Vagina (tissue), 2 donors: ENCODE measurements at places on chromosomes 11 and 22.

- no peaks in the 10 kb centered on the region for H3K27me3 ChIP-seq
- DNase-seq, result no peak
- no peak overlapping the region for H3K27ac ChIP-seq
Observed at GRCh38 chr22:50523806-50524675, 1.4 kb downstream of the SCO2 start.

DNA sequence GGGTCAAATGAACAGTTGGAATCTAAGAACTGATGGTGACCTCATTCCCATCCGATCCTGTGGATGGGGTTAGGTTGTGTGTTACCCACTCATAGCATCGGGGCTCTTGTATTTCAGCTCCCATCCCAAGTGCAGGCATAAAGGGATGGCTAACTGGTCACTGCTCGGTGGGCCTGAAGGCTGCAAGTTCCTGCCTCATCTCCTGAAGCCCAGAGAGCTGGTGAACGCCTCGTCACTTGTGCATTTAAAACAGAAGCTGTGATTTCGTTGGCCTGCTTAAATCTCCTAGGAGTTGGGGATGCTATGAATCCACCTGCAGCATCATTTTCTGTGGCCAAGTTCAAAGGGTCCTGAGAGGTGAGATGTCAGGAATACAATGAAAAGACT, 477.0 kb downstream of the TBC1D22A start:
- H3K27me3 ChIP-seq, result no peaks in the 10 kb centered on the region
- no peak overlapping the region for H3K27ac ChIP-seq
- no peak overlapping the region for H3K4me3 ChIP-seq

DNA sequence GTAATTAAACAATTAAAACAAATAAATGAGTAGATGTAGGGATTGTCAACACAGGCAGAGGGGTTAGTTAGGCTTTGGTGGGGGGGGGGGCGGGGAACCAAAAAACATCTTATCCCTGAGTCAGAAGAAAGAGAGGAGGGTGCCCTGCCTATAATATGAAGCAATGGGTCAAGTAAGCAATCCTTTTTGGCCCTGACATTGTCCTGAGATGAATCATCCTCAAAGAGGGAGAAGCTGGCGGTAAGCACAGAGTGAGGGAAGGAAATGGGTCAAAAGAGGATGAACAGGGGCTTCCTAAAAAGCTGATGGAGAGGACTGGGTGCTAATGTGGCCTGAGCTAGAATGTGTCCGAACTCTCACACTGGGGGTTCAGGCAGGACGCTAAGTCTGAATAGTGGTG, 4.7 kb downstream of the OLFML1 start:
- no peaks in the 10 kb centered on the region for H3K36me3 ChIP-seq
- no peaks in the 10 kb centered on the region for H3K27me3 ChIP-seq
- H3K4me3 ChIP-seq, result no peak overlapping the region
- peak overlapping the region; percentile 68 for H3K27ac ChIP-seq
- H3K4me1 ChIP-seq, result peaks cover 7% of the 10 kb centered on the region

DNA sequence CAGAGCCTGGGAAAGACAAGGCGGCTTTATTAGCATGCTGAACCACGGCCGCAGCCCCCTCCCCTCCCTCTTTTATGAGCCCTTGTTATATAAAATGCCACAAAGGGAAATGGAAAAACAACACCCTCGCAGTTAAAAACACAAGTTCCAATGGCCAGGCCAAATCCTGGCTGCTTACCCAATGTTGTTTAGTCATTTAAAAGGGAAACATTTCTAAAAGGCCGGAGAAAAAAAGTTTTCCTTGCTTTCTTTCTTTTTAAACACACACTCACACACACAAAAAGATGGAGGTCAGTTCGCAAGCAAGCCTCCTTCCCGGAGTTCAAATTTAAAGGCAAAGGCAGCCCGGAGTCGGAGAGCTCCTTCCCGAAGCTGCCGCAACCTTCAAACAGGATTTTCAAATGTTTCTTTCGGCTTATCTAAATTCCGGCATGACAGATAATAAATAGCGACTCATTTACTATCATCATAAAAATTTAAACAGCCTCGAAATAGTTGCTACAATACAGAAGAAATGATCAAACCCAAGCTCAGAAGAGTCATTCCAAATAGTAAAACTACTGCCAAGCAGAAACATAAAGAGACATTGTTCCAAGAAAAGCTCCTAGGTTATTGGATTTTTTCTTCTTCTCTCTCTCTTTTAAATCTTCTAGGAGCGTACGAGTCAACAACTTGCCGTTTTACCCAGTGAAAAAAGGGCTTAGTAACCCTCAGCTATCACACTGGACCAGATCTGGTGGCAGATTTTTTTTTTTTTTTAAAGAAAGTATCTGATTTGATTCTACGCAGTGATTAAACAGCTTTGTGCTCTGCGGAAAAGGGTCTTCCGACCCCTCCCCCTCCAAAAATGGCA, 3.5 kb downstream of the PHF21B start:
- no peaks in the 10 kb centered on the region for H3K27me3 ChIP-seq
- H3K36me3 ChIP-seq, result no peaks in the 10 kb centered on the region
- H3K27ac ChIP-seq, result peak overlapping the region; percentile 91
- peak overlapping the region; percentile 60 for H3K4me3 ChIP-seq

DNA sequence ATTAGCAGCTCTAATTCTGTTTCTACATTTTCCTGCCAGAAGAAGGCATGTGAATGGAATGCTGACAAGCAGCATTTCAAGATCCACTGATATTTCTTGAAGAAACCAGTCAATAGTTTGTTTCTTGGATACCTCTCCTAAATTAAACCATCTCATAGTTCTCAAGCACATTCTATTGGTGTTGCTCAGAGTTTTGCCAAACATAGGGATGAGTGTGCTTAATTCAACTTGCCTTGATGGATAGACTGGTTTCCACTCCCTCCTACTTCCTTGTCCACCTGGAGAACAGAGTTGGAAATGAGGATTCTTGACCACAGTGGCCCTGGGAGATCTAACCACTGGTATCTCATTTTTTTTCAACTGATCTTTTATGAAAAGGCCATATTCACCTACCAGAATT, 29.8 kb upstream of the DDX10 start:
- no peaks in the 10 kb centered on the region for H3K27me3 ChIP-seq
- H3K27ac ChIP-seq, result no peak overlapping the region
- no peaks in the 10 kb centered on the region for H3K4me1 ChIP-seq
- no peak overlapping the region for H3K4me3 ChIP-seq

DNA sequence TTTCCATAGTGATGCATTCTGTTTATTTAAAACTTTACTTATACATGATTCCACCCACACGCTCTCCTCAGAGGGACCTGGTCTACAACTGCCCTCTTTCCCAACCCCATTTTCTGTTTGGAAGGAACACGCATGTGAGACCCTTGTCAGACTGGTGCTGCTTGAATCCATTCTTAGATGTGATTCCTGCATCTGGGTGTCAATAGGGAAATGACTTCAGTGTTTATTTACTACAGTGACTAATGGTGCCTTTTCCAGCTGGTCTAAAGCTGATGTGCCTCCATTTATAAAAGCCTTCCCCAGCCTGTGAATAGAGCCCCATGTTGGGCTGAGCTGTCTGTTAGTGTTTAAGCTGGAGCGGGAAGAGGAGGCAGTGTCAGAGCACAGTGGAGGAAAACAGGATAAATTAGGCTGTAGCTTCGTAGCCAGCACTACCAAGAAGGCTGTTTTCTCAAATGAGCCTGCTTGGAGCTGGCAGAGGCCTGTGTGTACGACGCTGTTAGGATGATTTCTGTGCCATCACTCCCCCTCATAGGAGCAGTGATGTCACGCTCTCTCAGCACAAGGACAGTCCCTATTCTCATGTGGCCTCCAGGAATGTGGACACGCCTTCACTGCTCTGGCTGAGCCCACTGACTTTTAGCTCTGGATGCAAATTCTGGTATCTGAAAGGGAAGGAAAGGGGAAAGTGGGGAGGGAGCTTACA, 18.9 kb upstream of the C11orf96 start:
- peaks cover 47% of the 10 kb centered on the region for H3K4me1 ChIP-seq
- no peaks in the 10 kb centered on the region for H3K36me3 ChIP-seq
- DNase-seq, result no peak
- H3K4me3 ChIP-seq, result no peak overlapping the region

GRCh38 chr11:9629064-9629463, 34.8 kb upstream of the SWAP70 start:
- no peaks in the 10 kb centered on the region for H3K36me3 ChIP-seq
- no peak overlapping the region for H3K27ac ChIP-seq
- no peak for DNase-seq
- no peaks in the 10 kb centered on the region for H3K4me1 ChIP-seq

- no peaks in the 10 kb centered on the region for H3K27me3 ChIP-seq
- DNase-seq, result no peak
- no peaks in the 10 kb centered on the region for H3K4me1 ChIP-seq
- no peak overlapping the region for H3K4me3 ChIP-seq
Observed at GRCh38 chr11:37721485-37721884, 1123.4 kb upstream of the RAG2 start.

DNA sequence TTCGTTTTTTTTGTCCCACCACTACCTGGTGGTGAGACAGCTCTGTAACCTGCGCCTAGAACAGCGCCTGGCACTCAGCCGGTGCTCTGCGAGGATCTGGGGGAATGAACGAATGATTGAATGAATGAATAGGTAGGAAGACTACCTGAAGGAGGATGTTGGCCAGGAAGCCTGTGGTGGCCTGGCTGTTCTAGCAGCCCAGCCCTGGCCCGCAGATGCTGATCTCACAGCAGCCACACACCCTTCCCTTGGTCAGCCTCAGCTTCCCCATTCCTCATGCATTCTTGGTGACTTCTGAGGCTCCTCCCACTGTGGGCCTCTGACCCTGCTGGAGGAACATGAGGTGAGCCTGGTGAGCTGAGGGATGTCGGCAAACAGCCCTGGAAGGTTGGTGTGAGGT, 3.7 kb downstream of the TRPM5 start:
- H3K4me3 ChIP-seq, result no peak overlapping the region
- peaks cover 4% of the 10 kb centered on the region for H3K27me3 ChIP-seq
- no peak for DNase-seq
- H3K36me3 ChIP-seq, result no peaks in the 10 kb centered on the region
- no peak overlapping the region for H3K27ac ChIP-seq

DNA sequence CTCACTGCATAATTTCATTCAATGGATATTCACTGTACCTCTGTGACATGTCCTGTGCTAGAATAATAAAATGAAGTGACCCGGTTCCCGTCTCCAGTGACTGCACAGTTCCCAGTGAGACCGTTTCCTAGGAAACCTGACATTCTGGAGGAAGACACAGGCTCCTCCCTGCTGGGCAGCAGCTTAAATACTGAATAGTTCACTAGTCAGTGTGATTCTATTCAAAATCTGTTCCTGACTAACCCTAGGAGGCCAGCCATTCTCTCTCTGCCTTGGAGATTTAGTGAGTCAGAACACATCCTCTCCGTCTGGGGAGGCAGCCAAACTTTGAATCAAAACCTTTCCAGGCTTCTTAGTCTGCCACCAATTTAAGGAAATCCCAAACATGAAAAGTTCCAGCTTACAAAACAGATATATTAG, 11.3 kb downstream of the TRIM66 start:
- peaks cover 13% of the 10 kb centered on the region for H3K4me1 ChIP-seq
- DNase-seq, result no peak

- H3K27me3 ChIP-seq, result no peaks in the 10 kb centered on the region
- H3K4me1 ChIP-seq, result peaks cover 46% of the 10 kb centered on the region
- H3K4me3 ChIP-seq, result no peak overlapping the region
- peak overlapping the region; percentile 54 for H3K27ac ChIP-seq
- H3K36me3 ChIP-seq, result no peaks in the 10 kb centered on the region
Observed at GRCh38 chr11:65639623-65640482, 2.0 kb downstream of the SIPA1 start.

- no peak overlapping the region for H3K27ac ChIP-seq
- no peaks in the 10 kb centered on the region for H3K27me3 ChIP-seq
- H3K36me3 ChIP-seq, result no peaks in the 10 kb centered on the region
- H3K4me3 ChIP-seq, result no peak overlapping the region
Observed at GRCh38 chr11:99327527-99327926, 306.8 kb downstream of the CNTN5 start.

DNA sequence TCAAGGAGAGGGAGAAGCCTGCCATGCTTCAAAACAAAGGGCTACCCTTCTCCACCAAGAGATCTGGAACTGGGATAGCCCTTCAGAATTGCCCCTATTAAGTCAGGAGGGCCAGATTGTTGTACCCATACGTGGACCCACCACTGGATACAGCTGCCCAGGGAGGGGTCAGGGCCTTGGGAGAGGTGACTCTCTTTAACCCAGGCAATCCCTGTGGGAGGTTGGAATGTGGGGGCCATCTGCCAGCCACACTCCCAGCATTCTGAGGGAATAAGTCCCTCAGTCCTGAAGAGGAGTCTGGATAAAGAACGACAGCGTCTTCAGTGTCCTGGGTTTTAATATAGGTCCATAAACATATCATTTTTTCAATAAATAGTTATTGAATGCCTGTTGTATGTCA, 588.2 kb upstream of the TENM4 start:
- no peaks in the 10 kb centered on the region for H3K4me1 ChIP-seq
- no peak for DNase-seq
- H3K27ac ChIP-seq, result no peak overlapping the region
- H3K27me3 ChIP-seq, result no peaks in the 10 kb centered on the region
- H3K4me3 ChIP-seq, result no peak overlapping the region

GRCh38 chr11:96012086-96012824, 88.3 kb upstream of the MTMR2 start:
- H3K4me1 ChIP-seq, result peaks cover 14% of the 10 kb centered on the region
- no peak overlapping the region for H3K4me3 ChIP-seq
- DNase-seq, result no peak

- H3K27ac ChIP-seq, result no peak overlapping the region
- H3K4me1 ChIP-seq, result no peaks in the 10 kb centered on the region
- no peak overlapping the region for H3K4me3 ChIP-seq
Observed at GRCh38 chr11:32033491-32033890, 57.4 kb upstream of the RCN1 start.

DNA sequence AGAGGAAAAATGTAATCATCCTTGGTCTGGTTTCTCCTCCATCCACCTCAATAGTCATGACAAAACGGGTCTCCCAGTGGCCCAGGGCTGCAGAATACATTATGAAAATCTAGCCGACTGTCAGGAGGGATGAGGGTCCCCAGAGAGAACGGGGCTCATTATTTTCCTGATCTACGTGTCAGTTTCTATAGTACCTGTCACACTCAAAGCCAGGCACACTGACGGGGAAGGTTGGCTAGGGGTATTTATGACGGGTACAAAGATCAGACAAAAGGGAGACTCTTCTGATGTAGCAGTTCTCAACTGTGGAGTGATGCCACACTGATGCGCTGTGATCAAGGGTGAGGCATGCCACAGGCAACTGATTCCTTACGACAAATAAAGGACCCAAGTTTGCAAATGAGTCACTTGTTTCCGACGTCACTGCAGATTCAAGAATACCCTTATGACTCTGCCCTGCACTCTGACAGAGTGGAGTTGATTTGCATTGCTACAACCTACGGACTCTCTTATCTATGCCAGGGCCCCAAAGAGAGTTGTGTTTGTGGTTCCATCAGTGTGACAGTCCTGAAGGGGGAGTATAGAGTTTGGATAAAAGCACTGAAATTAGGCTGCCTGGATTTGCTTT, 188.2 kb upstream of the TBCEL start:
- H3K4me1 ChIP-seq, result no peaks in the 10 kb centered on the region
- H3K36me3 ChIP-seq, result no peaks in the 10 kb centered on the region
- H3K4me3 ChIP-seq, result no peak overlapping the region
